ENCODE measurements at places on chromosomes 5 and 9. TPM values are rescaled to one million over a fixed set of nuclear protein-coding genes. Genes with fewer than 3 reads are reported as not detected.

DNA sequence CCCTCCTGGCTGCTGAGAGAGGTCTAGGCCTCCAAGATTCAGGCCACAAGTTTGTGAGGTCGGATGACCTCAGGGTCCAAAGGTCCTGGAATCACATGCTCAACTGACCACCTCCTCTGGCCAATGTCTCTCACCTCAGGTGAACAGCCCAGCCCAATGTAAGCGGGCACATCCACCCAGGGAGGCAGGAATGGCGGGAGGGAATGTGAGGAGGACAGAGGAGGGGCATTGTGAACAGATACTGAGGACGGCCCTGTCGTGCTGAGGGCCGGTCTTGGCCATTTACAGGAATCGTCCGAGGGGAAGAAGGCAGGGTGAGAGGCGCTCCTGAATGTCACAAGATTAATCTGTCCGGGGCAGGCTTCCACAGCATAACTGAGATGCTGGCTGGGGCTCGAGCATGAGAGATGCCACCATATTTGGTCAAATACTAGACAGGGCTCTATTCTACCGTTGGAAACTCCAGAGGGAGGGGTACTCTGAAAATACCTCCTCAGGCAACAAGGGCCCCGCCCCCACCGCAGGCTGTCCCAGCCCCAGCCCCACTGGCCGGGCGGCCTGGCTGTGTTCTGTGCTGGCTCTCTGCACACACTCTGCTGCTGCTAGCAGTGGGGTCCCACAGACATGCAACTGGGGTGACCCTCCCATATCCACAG lies 1.5 kb upstream of the IL17B start:
- peak; percentile 95 for DNase-seq

GRCh38 chr5:80082731-80083100 lies 47.6 kb downstream of the THBS4 start:
- DNase-seq = peak; percentile 91

DNA sequence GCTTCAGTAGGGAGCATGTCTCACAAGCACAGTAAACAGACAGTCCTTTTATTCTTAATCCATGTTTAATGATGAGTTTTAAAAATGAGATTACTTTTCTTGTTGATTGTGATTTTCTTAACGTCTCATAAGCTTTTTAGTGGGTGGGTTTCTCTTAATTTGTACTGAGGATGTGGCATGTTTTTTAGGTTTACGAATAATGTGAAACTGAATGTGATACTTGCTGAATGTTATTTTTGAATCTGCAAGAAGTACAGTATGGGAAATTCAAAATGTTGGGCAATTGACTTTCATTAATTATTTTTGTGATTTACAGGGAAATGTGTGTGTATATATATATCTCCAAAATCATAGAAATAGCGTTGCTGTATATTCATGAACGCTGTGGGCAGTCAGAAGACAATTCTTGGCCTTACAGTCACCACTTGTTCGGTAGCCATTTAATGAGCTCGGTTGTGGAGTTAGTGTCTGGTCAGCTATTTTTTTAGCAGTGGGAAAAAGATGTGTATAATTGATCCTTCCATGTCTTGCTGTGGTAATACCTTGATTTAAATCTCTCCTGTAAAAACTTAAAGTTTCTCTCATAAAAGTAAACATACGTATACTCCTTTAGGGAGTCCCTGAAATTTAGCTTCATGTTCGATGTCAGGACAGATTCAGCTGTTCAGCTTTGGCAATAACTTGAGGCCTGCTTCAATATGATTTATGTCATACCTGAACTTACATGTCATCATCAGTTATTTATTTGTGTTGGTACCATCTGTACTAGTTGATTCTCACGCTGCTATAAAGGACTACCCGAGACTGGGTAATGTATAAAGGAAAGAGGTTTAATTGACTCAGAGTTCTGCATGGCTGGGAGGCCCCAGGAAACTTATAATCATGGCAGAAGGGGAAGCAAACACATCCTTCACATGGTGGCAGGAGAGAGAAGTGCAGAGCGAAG lies 15.0 kb downstream of the ICE1 start:
- no peak for DNase-seq

GRCh38 chr9:15304632-15305031 lies 2.4 kb downstream of the TTC39B start:
- DNase-seq = no peak

DNA sequence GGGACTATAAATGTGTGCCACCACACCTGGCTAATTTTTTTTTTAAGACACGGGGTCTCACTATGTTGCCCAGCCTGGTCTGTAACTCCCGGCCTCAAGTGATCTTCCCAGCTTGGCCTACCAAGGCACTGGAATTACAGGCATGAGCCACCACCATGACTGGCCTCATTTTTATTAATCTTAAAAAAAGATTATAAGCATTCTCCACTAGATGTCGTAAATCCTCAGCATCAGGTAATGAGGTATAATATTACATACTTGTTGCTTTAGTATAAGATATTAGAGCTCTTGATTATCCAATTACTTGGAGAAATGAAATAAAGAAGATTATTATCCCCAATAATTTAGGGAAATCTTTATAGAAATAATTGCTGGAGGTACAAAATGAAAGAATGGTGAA lies 78.2 kb upstream of the HTR1A start:
- DNase-seq = no peak

DNA sequence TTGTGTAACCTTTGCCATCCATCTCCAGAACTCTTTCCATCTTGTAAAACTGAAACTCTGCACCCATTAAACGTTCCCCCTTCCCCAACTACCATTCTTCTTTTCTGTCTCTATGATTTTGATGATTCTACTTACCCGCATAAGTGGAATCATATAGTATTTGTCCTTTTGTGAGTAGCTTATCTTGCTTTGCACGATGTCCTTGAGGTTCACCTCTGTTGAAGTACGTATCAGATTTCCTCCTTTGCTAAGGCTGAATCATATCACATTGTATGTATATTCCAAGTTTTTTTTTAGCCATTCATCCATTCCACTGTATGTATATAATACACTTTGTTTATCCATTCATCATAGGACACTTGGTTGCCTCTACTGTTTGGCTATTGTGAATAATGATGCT lies 2.9 kb upstream of the RNF130 start:
- DNase-seq = no peak

SLC36A3 gene
- polyA plus RNA-seq = not detected

ADAMTS16 gene
- 5.6 TPM for polyA plus RNA-seq

IFNA13 gene
- not detected for polyA plus RNA-seq

CER1 gene
- 0.45 TPM for polyA plus RNA-seq

- no peak for DNase-seq
Observed at GRCh38 chr5:173341961-173342430, 13.8 kb upstream of the STC2 start.

IFNE gene
- polyA plus RNA-seq = not detected

DNA sequence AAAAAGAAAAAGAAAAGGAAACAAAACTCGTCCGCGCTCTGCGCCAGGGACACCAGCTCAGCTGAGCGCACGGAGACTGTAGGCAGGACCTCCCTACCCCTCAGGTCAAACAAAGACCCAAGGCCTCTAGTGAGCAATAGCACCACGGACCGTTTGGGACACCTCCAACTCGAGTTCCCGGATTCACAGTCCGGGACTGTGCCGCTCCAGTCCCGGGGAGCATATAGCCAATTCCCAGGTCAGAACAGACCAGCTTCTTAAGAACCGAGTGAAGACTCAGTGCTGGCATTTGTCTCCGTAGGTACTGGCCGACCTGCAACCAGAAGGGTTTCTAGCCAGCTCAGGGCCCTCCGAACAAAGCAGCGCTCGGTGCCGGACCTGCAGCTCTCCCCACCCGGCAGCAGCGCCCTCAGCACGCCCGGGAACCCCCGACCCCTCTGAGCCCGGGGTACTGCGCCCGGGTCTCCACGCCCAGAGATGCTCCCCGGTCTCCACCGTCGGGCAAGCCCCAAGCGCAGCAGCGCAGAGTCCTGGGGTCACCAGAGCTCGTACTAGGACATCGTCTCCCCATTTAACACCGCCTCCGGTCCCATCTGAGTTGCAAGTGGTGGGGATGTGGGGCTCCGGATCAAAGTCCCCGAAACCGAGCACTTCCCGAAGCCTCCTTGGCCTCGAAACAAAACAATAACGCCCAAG lies 591 bp downstream of the ABCA1 start:
- DNase-seq = peak; percentile 51

GRCh38 chr5:125333416-125333815 lies 587.0 kb upstream of the ZNF608 start:
- DNase-seq = no peak

TPRN gene
- polyA plus RNA-seq = 47.2 TPM

TMEM252 gene
- 3.4 TPM for polyA plus RNA-seq

DNA sequence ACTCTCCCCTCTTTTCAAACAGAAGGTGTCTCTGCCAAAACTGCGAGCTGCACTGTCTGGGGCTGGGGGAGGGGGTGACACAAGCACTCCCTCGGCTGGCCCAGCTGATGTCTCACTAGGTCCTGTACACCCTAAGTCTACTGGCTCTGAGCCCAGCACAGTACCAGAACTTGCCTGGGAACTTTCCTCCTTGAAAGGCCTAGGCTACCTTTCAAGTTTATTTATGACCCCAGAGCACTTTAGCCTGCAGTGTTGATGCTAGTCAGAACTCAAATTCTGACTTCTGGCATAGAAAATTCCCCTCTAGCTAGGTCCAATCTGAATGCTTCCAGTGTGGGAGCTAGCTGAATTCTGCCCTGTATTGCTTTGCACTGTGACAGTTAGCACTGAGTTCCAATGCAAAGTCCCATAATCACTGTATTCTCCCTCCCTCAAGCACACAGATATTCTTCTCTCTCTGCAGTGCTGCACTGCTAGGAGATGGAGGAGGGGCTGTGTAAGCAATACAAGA lies 10.5 kb downstream of the LURAP1L start:
- DNase-seq = peak; percentile 48

DNA sequence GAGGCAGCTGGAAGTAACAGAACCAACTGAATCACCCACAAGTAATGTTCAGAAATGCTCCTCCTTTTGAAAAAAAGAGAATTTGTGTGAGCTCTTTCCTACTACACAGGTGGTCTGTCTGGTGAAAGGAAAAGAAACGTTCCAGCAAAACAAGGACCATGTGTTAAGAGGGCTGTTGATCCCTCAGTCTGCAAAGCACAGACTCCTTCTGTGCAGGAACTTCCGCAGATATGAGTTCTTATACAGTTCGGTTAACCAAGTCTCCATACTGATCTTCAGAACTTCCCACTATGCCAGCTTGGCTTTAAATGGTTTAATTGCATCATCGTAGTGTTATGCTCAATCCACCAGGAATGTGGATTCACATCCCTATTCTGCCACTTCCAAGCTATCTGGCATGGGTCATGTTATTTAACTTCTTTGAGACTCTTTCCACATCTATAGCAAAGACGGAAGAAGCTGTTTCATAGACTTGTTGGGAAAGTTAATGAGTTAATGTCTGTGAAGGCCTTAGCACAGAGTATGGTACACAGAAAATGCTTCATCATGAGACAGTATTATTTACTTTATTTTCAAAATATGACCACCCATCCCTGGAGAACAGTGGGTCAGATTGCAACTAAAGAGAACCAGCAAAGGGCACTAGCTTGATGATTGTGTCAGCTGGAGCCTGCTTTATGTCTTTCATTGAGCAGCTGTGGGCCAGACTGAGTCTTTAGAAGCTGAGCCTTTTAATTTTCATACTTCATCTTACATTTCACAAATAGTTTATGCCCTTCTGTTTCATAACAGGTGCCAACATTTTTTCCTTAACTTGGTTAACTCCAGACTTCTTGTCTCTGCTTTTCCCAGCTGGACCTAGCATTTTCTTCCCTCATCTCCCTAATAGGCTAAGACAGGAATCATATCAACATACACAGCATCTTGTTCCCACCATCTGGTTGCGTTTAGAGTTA lies 89.9 kb downstream of the MAMDC2 start:
- no peak for DNase-seq

All from kidney (tissue), 22 donors.